ENCODE measurements at places on chromosomes 2 and 18. TPM values are rescaled to one million over a fixed set of nuclear protein-coding genes. Genes with fewer than 3 reads are reported as not detected.
A peak's percentile ranks its signal among the peaks of the same experiment; 100 is the strongest.

DNA sequence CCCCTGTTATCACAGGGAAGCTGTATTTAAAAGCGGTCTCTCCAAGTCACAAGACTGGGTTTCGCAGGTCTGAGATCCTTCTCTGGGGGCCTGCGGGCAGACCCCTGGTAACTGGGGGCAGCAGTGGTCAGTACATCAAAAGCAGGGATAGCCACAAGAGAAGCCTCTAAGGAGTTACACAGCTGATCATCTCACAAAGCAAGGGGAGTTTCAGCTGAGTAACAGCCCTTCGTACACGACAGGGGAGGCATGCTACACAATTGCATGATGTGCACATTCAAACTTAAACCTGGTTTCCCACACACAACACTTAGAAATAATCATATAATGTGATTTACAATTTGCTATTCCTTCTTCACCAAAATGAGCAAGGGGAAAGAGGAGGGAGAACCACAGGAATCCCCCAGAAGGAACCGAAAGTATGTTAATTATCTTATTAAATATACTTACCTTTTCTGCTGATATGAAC is 87.5 kb downstream of the TMEM131 start:
- DNase-seq: no peak

- no peak for DNase-seq
These were observed 100.6 kb upstream of the SMIM21 start for GRCh38 chr18:75527848-75528685.

- no peak for DNase-seq
These were observed 63.1 kb downstream of the SPOPL start for GRCh38 chr2:138564586-138565229.

GRCh38 chr18:42024131-42024530 is 69.1 kb downstream of the PIK3C3 start:
- DNase-seq: no peak

DNA sequence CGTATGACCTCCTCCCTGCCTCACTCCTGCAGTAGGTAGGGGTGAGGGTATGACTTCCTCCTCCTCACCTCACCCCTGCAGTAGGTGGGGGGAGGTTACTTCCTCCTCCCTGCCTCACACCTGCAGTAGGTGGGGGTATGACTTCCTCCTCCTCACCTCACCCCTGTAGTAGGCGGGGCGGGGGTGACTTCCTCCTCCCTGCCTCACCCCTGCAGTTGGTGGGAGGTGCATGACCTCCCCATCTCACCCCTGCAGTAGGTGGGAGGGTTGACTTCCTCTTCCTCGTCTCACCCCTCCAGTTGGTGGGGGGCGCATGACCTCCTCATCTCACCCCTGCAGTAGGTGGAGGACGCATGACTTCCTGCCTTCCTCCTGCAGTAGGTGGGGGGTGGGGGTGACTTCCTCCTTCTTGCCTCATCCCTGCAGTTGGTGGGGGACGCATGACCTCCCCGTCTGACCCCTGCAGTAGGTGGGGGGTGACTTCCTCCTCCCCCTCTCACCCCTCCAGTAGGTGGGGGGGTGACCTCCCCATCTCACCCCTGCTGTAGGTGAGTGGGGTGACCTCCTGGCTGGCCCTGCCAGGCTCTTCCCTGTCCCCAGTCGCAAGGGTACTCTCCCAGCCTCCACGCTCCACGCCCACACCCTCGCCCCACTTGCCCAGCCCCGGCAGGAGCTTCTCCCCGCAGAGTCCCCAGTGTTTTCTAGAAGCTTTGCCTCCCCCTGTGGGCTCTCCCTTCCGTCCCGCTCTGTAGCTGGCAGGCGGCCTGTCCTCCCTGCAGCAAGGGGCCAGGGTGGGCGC is 39.3 kb downstream of the TSHZ1 start:
- DNase-seq: no peak

DNA sequence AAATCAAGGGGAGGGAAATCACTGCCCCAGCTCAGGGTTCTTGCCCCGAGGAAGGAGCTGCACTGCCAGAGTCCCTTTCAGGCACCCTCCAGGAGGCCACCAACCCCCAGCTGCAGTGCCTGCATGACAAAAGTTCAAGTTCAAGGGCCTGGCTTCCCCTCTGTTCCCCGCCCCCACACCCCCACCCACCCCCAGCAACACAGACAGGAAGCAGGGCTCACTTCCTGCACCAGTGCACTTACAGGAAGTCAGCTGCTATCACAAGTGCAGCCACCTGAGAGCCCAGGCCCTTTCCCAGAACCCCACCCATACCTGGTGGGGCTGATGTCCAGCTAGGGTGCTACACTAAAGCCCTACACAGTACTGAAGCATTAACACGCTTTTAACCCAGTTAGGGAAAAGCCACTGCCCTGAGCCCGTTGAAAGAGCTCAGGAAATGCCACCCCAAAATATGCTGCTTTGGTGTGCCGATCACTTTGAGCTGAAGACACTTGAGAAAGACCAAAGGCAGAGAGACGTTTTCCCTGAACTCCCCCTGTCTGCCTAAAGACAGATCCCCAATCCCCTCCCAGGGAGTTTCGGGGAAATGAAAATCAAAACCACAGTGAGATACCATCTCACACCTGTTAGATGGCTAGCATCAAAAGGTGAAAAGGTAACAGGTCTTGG is 109.9 kb upstream of the CAB39 start:
- DNase-seq: no peak

- DNase-seq: no peak
These were observed 169.7 kb downstream of the HAUS1 start for GRCh38 chr18:46273861-46274260.

DNA sequence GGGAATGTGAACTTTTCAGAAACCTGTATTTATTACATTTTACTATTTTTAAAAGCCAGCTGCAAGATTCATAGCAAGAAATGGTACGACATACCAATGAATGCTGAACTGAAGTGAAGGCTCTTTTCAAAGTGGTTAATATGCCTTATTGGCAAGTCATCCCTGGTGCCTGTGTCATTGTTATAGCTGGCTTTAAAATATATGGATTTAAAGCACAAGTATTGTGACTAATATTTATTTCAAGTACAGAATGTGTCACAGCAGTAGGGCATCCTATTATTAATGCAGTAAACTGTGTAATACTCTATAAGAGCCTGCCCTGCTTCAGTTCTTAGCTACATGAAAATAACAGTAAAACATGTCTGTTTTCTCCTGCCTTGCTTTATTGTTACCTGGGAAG is 10.8 kb downstream of the TSHZ1 start:
- no peak for DNase-seq

GRCh38 chr2:113060796-113061195 is 1.8 kb downstream of the IL36RN start:
- no peak for DNase-seq

GRCh38 chr18:79516441-79516931 is 120.8 kb downstream of the NFATC1 start:
- peak; percentile 26 for DNase-seq

- DNase-seq: no peak
These were observed 61.2 kb upstream of the RAB27B start for GRCh38 chr18:54767098-54767497.

- DNase-seq: no peak
These were observed 47.2 kb downstream of the NETO1 start for GRCh38 chr18:72820571-72820970.

GRCh38 chr2:134366359-134366758 is 112.5 kb downstream of the MGAT5 start:
- DNase-seq: no peak

DNA sequence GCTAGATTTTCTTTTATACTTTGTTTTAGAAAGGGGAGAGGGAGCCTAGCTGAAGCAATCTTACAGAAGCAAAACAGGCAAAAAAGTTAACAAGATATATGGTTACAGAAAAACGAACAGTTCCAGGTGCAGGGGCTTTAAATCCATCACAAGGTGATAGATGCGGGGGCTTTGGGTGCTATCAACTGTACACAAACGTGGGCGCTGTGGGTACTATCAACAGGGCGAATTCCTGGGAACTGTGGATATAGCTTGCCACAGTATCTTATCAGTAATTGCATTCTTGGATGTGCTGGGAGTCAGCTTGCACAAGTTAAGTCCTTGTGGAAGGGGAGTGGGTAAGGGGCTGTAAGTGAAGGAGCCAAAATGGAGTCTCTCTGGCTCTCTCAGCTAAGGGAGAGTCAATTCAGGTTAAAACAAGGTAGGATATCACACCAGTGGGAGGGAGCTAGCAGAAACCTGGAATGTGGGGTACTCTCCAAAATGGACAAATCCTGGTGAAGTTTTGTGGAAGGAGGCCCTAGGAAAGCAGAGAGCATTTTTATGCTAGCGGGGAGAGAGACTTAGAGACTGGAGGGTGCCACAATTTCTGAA is 325.8 kb upstream of the SPHKAP start:
- DNase-seq: no peak

TSGA10 gene
- total RNA-seq: 2.2 TPM

DSG2 gene
- total RNA-seq: 65.5 TPM

TRABD2A gene
- 11.8 TPM for total RNA-seq

LRP2 gene
- total RNA-seq: 0.13 TPM

ANTXR1 gene
- total RNA-seq: 30.8 TPM

DOK6 gene
- not detected for total RNA-seq

FBXO15 gene
- total RNA-seq: not detected

CRYGC gene
- total RNA-seq: not detected

CCT4 gene
- total RNA-seq: 247 TPM

ANKRD62 gene
- not detected for total RNA-seq

ERCC3 gene
- total RNA-seq: 44.7 TPM

Measured in SJSA1 (cell line).